D341Med (cell line): ENCODE measurements at places on chromosomes 7 and 10.

DNA sequence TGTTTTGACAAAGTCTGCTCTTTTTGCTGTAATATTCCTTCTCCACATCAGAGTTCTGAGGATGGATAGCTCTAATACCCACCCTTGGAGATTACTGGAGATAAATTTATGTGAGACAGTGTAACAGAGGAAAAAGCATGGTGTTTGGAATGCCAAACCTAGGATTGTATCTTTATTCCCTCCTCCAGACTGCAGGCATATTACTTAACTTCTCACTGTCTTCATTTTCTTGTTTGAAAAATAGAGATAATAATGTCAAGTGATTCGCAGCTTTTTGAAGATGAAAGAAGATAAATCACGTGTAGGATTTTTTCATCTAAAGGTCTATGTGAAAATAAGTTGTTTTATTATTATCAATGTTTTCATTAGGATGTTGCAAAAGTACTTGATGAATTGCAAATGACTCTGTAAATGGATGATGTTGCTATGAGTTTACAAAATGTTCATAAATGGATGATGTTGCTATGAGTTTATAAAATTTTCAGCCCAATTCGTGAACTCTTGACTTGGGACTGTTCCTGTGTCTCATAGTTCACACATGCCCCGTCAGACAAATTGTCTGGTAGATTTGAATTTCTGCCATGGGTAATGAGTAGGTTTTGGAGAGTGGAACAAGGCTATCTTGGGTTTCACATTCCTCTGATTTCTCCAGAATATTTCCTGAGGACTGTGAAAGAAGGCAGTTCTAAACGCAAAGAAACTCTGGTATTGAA is 113.1 kb upstream of the IGFBP3 start:
- DNase-seq: no peak

DNA sequence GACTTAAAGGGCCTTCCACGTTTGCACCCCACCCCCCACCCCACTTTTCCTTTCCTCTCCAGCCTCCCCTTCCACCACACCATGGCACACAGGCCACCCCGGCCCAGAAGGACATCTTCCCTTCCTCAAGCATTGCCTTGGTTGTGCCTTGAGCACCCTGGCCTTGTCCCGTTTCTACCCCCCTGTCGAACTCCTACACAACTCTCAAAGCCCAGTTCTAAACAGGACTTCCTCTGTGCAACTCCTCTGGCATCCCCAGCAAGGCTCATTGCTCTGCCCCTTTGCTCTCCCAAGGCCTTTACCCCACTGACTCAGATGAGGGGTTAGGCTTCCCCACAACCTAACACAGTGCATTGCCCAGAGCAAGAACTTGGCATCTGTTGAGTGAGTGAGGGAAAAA is 136.1 kb downstream of the HERPUD2 start:
- no peak for DNase-seq

DNA sequence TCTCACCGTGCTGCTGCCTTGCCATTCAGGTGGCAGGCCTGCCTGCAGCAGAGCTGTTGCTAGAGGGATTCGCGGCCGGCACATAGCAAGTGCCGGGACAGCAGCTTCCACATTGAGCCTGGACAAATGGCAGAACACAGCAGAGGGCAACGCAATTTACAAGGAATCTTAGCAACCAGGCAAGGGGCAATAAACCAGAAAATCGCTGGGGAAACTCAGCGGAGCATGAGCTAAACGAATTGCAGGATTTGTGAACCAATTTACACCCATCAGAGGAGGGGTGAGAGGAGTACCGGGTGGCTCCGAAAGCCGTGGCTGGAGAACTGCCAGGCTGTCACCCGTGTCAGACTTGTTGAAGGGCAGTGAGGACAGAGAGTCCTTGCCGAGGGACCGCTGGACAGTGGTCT is 58.6 kb upstream of the LOXL4 start:
- no peak for DNase-seq

DNA sequence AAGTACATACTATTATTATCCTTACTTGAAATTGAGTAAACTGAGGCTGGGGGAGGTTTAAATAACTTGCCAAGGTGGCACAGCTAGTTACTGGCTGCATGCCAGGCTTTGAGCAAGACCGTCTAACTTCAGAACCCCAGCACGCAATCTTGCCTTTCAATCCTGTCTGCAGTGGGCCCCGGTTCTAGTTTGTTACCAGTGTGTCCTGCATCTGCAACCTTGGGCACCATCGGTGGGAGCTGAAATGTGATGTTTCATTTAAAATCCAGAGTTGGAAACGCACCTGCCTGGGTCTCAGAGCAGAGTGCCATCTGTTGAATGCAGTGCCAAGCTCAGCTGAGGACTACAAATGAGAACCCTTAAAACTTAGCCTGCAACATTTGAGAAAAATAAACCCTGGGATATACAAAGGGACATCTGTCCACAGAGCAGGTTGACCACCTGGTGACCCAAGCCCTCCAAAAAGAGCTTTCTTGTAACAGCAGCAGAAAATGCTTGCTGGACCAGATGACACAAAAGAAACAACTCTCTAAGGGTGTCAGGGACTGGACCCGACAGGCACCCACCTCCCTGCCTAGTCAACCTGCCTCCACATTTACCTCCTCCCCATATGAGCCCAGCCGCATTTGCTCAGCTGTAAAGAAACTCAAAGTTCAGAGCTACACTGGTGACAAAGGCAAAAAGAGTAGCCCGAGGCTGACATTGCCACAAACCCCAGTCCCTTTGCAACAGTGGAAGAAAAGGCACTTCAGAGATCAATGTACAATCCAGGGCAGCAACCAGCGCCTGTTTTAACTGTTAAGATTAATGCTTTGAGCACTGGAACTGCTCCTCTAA is 1.7 kb downstream of the SH3PXD2A start:
- DNase-seq: no peak

GRCh38 chr10:102764470-102765161 is 20.9 kb downstream of the WBP1L start:
- no peak for DNase-seq

- no peak for DNase-seq
Measured at GRCh38 chr7:122384528-122384927, 80.0 kb upstream of the FEZF1 start.

DNA sequence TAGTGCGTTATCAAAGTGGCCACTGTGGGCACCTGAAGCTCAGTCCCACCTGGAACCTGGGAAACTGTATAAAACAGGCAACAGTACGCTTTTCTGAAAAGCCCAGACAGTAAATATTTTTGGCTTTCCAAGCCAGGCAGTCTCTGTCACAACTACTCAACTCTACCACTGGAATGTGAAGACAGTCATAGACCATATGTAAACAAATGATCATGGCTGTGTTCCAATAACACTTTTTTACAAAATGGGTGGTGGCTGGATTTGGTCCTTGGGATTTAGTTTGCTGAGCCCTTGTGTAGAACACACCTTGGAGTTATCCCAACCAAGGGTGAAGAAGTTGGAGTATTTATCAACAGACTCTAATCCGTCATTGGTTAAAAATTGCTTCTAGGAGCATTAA is 259.9 kb downstream of the SKIDA1 start:
- DNase-seq: no peak
